T-cell (primary cell): ENCODE measurements at places on chromosomes 7 and 10.
A peak's percentile ranks its signal among the peaks of the same experiment; 100 is the strongest.

DNA sequence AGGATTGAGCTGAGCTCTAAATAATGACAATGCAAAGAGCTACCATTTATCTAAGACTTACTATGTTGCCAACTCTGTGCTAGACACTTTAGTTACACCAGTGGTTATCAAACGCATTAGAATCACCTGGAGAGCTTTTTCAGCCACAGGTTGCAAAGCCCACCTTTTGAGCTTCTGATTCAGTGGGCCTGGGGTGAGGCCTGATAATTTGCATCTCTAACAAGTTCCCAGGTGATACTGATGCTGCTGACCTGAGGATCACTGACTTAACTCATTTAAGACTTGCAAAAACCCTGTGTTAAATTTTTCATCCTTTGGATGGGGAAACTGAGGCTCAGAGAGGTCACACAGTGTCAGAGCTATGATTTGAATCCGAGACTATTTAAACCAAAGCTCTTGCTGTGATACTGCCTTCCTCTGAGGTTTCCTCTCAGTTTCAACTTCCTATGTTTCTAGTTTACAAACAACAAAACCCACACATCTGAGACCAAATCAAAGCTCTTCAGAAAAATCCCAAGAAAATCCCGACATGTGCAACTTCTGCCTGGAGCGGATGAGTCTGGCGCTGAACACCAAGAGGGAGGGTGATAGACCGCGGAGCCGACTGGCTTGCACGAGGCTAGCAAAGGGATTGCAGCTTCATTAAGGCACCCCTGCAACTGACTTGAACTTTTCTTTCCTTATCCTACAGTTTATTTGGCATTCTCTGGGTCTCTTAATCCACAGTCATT lies 124.9 kb downstream of the CYP26A1 start:
- no peak for DNase-seq

- DNase-seq = no peak
Observed at GRCh38 chr10:22618078-22618785, 96.1 kb downstream of the PIP4K2A start.

GRCh38 chr10:29409241-29410054 lies 120.6 kb downstream of the LYZL1 start:
- DNase-seq = no peak

- DNase-seq = no peak
Observed at GRCh38 chr7:16753932-16754855, 639 bp downstream of the TSPAN13 start.

GRCh38 chr7:92404170-92404614 lies 43.1 kb upstream of the GATAD1 start:
- no peak for DNase-seq

- no peak for DNase-seq
Observed at GRCh38 chr7:158312789-158313188, 274.8 kb downstream of the PTPRN2 start.

- no peak for DNase-seq
Observed at GRCh38 chr7:17384400-17384799, 85.9 kb downstream of the AHR start.

GRCh38 chr7:101941481-101942383 lies 124.3 kb downstream of the CUX1 start:
- no peak for DNase-seq

- no peak for DNase-seq
Observed at GRCh38 chr7:46115410-46115809, 194.3 kb upstream of the IGFBP3 start.

GRCh38 chr7:151173386-151174245 lies 6.1 kb upstream of the GBX1 start:
- DNase-seq = no peak

DNA sequence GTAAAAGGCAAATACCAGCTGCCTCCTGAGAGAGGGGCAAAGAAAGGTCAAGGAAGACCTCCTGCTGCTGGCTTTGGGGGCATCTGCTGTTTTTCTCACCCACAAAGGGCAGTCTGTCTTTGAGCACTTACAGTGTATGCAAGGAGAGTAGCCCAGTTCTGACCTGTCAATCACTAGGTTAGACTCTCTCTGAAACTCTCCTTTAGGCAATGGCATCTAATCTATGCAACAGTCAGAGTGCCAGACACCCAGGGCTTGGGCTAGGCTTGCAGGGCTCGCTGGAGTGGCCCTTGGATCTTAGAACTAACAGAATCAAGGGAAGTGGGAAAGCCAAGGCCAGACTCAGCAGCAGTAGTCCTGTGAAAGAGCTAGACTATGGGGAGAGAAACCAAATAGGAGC lies 522.9 kb downstream of the NRG3 start:
- DNase-seq = no peak

- DNase-seq = no peak
Observed at GRCh38 chr7:133815611-133816210, 311.4 kb upstream of the LRGUK start.

GRCh38 chr7:44972562-44972961 lies 6.3 kb downstream of the MYO1G start:
- no peak for DNase-seq

DNA sequence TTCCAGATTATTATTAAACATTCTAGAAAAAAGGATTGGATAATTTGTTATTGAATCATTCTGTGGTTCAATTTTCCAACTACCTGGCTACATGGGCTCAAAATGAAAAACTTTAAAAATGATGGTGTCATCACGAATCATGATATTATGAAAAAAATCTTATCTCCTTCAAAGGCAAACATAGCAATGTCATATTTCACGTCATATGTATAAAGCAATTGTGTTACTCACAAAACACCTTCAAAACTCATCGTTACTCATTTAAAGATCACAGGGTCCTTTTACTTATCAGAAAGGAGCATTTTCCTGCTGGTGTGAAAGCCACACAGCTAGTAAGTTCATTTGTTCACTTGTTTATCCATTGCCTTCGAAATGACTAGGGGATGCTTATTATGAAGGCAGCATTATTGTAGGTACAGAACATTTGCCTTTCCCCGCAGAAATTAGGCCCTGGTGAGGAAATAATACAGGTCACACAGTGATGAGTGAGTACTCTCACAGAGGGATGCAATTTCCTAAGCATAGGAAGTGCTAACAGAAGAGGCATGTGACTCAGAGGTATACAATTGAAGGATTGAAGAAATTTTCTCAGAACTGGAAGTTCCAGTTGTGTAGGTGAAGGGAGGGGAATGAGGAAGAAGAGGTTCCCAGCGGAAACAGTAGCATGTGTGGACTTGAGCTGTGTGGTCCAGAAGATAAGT lies 478.7 kb downstream of the INHBA start:
- no peak for DNase-seq

DNA sequence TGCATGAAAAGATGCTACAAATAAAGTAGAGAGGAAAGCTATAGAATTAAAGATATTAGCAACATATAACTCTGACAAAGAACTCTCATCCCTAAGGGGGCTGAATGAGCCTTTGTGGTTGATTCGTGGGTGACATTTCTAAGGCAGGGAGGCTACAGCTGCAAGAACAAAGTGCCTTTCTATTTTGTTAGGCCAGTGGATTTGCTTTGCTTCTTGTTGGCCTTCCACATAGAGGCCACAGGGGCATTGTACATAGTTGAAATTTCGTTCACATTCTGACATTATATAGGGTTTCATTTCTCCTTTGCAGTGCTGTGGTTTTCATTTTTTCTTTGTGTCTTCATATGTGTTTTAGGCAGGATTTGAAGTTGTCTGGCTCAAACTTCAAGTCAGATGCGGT lies 819.2 kb upstream of the C7orf33 start:
- no peak for DNase-seq

- no peak for DNase-seq
Observed at GRCh38 chr10:10872035-10872673, 145.5 kb upstream of the CELF2 start.

DNA sequence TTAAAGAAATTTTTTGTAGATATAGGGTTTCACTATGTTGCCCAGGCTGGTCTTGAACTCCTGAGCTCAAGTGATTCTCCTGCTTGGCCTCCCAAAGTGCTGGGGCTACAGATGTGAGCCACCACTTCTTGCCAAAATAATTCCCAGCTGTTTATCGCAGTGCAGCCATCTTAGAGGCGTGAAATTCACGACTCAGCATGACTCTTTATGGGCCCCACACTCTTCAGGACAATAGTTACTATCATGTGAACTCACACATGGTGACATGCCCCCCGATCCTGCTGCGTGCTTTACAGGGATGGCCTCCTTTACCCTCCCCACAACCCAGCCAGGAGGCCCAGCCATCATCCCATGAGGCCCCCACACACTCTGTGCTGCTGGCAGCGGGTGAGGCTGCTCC lies 4.6 kb downstream of the COX19 start:
- DNase-seq = no peak

DNA sequence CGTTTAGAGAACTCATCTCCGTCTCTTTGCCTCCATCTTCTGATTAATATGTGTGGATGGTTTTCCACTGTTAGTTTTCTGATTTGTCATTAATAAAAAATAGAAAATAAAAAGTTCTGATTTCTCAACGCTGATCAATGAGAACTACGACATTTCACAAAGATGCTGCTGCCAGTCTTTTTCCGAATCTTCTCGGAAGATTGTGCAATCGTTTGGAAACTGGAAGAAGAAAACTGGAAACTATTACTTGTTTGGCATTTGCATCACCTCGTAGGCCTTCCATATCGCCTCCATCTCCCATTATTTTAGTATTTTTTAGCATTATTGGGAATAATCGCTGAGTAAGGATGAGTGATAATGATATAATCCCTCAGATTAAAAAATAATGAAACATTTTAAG lies 123.2 kb upstream of the KLF6 start:
- no peak for DNase-seq

GRCh38 chr10:48594803-48595538 lies 9.9 kb downstream of the ARHGAP22 start:
- no peak for DNase-seq

- no peak for DNase-seq
Observed at GRCh38 chr10:4515721-4516120, 310.3 kb upstream of the AKR1E2 start.

GRCh38 chr10:25038325-25038724 lies 21.9 kb downstream of the THNSL1 start:
- DNase-seq = no peak

- no peak for DNase-seq
Observed at GRCh38 chr10:24862589-24862988, 89.8 kb downstream of the PRTFDC1 start.

- DNase-seq = peak; percentile 69
Observed at GRCh38 chr7:128883622-128884448, 21.2 kb downstream of the ATP6V1F start.
